ENCODE measurements at places on chromosomes 3 and 15. TPM values are rescaled to one million over a fixed set of nuclear protein-coding genes. Genes with fewer than 3 reads are reported as not detected.

Gene SLC22A14
- 1.7 TPM for total RNA-seq

Gene SLCO3A1
- 8.0 TPM for total RNA-seq

Gene POPDC2
- 10.5 TPM for total RNA-seq

Gene PTX3
- 5.1 TPM for total RNA-seq

Gene KBTBD8
- total RNA-seq, result 1.7 TPM

Gene APH1B
- 18.2 TPM for total RNA-seq

Gene EXD1
- total RNA-seq, result not detected

Gene CDHR4
- 0.35 TPM for total RNA-seq

Gene LMOD3
- total RNA-seq, result 9.8 TPM

Gene ITPKA
- 0.47 TPM for total RNA-seq

Gene SLC2A2
- total RNA-seq, result 15.0 TPM

Gene MOBP
- total RNA-seq, result not detected
